ENCODE measurements at places on chromosomes 12 and 14.
A peak's percentile ranks its signal among the peaks of the same experiment; 100 is the strongest.

- DNase-seq: no peak
Measured at GRCh38 chr14:62667421-62667914, 377.8 kb downstream of the KCNH5 start.

DNA sequence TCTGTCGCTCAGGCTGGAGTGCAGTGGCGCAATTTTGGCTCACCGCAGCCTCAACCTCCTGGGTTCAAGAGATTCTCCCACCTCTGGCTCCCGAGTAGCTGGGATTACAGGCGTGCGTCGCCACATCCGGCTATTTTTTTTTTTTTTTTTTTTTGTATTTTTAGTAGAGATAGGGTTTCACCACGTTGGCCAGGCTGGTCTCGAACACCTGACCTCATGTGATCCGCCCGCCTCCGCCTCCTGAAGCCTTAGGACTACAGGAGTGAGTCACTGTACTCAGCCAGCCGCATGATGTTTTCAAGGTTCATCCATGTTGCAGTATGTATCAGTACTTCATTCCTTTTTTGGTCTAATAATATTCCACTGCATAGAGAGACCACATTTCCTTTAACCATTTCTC lies 2.4 kb upstream of the RNF34 start:
- DNase-seq: no peak

DNA sequence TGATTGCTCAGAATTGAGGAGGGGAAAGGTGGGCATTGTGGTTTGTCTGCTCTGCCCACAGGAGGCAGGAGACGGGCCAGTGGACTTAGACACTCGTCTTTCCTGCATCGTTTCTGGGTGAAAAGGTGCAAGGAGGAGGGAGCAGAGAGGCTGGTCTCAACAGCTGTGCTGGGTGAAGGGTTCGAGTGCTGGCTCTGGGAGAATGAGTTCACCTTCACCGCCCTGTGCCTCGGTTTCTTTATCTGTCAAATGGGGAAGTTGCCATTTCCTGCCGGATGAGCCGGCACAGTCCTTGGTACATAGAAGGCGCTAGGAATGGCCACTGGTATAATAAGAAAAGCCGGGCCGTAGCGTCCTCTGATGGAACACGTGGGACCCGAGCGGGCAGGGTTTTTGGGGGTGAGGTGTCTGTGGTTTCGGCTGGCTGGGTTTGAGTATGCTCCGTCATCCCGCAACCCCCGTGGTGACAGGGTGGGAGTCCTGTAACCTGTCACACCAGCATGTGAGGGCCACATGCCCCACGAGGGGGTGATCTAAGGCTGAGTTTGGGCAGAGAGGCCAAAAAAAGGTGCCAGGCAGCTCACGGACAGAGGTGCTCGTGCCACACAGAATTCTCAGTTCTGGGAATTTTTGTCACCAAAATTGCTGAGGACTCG lies 7.3 kb downstream of the BCL7A start:
- no peak for DNase-seq

DNA sequence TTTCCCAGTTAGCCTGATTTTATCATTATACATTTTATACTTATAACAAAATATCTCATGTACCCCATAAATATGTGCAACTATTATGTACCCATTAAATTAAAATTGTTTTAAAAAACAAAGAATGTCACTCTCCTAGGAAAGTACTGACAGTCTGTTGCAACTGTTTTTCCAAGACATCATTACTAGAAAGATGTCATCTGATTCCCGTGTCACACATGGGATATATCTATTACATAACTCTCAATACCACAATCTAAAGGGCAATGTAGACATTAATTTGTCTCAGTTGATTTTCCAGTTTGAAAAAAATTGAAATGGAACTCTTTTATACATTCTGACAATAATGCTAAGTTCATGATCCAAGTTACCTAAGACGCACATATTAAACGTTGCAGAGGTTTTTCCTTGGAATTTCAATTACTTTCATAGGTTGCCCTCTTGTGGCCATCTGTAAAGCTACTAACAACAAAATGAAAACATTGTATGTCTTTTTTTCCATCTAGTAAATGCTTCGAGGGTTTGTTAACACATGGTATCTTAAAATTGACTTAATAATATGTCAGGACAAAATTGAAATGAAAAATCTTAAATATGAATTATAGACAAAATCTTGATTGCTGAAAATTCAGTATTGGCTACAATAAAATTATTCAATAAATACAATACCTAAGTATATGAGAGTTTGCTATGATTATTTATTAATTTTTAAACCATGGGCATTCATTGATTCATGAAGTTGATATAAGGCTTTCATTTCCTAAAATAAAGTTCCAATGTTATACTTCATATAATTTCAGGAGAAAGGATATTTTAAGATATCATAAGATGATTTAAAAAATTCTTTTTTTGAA lies 131.6 kb downstream of the PPFIA2 start:
- peak; percentile 22 for DNase-seq

DNA sequence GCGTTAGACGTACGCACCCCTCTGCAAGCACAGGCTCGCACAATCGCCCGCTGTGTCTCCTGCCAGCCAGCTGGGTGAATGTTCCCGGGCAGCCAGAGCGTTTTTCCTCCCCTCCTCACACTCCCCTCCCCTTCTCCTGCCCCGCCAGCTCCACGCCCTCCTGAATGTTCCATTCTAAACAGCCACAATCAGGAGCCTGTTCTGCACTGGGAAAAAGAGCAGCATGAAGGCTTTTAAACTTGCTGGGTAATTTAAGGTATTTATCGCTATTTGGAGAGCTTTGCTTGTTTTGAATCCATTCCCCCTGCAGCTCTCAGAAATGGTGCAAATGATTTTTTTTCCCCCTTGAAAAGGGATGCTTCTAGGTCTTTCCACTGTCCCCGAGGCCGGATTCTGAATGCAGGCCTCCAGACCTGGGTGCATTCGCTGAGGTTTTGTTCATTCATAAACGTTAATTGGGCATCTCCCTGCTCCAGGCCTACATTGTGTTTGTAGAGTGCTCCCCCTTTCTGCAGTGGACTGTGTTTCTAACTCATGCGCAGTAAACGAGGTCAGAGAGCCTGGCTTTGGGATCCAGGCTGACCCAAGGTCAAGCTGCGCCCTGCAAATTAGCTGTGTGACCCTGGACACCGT lies 212.5 kb downstream of the CHST11 start:
- DNase-seq: no peak

- no peak for DNase-seq
Measured at GRCh38 chr12:32920506-32921085, 24.0 kb upstream of the PKP2 start.

GRCh38 chr12:79414252-79414651 lies 276.5 kb downstream of the PAWR start:
- DNase-seq: no peak

- no peak for DNase-seq
Measured at GRCh38 chr14:80973931-80974641, 18.7 kb downstream of the TSHR start.

GRCh38 chr12:130764475-130765185 lies 48.5 kb upstream of the RIMBP2 start:
- DNase-seq: no peak

GRCh38 chr14:72907886-72908285 lies 14.0 kb upstream of the DPF3 start:
- no peak for DNase-seq

DNA sequence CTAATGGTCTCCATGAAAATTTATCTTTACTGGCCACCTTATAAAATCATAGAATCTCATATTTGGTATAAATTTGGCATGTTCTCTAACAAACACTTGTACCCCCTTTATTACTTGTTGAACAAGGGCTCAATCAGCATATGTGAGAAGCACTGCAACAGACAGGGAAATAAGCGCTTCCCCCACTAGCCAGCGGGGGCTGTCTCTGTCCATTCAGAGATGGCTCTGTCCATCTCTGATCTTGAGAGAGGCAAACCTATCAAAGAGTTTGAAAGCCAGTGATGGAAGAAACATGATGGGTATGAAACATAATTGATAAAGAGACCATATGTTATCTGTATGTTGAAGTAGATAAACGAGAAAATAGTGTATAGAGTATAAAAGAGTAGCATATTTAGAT lies 326.8 kb downstream of the PDZRN4 start:
- no peak for DNase-seq

- no peak for DNase-seq
Measured at GRCh38 chr14:56125772-56126636, 7.8 kb downstream of the PELI2 start.

- DNase-seq: no peak
Measured at GRCh38 chr12:18207266-18207665, 54.1 kb upstream of the PIK3C2G start.

DNA sequence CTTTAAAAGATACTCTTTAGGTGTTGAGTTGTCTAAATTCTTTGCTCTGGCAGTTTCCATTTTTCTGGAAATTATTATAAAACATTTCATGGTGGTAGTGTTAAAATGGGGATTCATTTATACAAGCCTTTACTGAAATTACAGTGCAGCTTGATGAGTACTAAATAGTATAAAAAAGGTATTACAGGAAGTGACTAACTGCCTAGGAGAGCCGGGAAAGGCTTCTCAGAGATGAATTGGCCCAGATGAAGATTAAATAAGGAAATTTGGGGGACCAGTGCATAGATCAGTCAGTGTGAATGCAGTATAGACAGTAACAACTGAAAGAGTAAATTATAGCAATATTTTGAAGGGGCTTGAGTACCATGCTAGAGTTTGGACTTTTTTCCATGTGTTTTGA lies 7.5 kb downstream of the PSMA6 start:
- DNase-seq: no peak

DNA sequence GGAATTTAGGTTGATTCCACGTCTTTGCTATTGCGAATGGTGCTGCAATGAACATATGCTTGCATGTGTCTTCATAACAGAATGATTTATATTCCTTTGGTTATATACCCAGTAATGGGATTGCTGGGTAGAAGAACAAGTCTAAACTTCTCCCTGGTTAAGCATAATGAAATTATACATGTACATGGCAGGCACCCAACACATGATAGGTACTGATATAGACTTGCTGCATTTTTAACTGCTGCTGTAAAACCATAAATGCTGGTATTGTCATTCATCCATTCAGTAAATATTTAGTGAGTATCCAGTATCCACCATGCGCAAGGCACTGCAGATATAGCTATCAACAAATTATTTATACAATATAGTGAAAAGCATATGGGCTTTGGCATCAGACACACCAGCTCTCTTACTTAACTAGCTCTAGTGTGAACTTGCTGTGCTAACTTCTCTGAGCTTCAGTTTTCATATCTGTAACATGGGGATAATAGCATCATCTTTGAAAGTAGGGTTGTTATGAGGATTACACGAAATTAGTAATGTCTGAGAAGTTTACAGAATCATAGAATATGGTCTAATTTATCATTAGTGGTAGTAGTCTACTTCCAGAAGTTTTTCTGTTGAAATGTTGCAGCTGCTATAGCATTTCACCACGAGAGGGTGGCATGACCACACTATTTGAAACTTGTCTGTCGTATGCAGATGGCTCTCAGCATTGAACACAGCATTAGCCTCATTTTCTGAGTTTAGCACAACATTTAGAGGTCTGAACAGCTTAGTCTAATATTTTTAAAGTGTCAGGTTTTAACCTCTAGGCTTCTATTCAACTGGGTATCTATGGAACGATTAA lies 32.0 kb upstream of the SEL1L start:
- DNase-seq: peak; percentile 10

GRCh38 chr12:63966606-63966975 lies 122.1 kb downstream of the SRGAP1 start:
- no peak for DNase-seq

- no peak for DNase-seq
Measured at GRCh38 chr14:76963372-76963771, 65.1 kb downstream of the IRF2BPL start.

GRCh38 chr14:96826818-96827217 lies 29.6 kb downstream of the VRK1 start:
- DNase-seq: no peak

DNA sequence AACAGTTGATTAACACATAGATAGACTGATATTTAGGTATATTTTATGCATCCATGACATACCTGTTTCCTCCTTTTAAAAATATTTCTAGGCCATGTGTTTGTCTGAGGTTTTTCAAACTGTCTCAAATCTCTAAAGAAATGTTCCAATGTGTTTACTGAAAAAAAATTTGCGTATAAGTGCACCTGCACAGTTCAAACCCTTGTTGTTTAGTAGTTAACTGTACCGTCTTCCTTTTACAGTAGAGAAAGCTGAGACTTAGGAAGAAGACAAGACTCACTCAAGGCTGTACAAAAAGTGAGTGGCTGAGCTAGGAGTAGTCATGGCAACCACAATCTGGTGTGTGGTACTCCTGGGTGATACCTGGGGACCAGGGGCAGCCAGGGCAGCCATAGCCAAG lies 934.6 kb downstream of the VRK1 start:
- DNase-seq: no peak

DNA sequence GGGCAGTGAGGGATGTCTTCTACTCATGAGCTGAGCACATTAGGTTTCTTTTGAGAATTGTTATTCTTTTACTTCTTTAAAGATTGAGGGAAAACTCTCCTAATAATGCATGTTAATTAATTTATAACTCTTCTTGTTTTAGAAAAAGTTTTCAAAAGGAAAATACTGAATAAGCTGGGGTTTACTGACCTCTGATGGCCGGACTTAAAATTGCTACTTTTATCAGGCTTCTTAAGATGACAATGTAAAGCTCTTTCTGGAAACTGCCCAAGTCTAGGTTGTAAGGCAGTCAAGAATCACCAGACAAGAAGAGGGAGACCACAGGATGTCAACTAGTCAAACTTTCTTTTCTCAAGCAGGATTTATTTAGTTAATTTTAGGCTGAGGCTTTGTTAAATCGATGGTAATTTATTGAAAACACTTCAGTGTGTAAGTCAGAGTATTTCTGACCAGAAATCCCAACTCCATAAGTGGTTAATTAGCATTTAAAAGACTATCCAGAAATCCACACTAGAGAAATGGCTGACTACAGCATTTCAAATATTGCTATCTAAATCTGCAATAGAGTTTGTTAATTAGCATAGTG lies 82.1 kb downstream of the AVPR1A start:
- no peak for DNase-seq

DNA sequence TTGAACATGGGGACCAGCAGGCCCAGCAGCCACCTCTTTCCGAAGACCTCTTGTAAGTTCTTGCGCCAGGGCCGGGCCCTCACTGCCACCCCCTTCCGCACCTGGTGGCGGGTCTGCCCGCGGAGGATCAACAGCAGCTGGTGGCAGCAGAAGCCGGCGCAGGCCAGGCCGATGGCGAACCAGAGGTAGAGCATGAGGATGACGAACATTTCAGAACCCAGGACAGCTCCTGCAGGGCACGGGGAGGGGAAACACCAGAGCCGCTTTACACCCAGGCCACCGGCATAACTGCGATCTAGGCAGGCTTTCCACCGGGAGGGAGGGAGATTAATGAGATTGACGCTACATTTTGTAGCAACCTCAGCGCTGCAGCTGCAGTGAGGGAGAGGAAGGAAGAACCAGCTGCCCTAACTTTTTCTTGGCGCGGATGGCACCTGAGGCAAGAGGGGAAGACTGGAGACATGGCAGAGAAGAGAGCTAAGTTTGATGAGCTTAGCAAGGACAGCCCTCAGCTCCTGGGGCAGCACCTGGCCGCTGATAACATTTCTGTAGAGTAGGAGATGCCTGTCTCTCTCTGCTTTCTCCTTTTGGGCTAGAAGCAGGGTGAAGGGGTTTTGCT lies 7.8 kb downstream of the ZDHHC22 start:
- DNase-seq: peak; percentile 88
